ENCODE measurements at places on chromosomes 5 and 9. TPM values are rescaled to one million over a fixed set of nuclear protein-coding genes. Genes with fewer than 3 reads are reported as not detected.

The FAM219A gene
- total RNA-seq = 8.6 TPM

The SOHLH1 gene
- total RNA-seq = not detected

The TLN1 gene
- 445 TPM for total RNA-seq

The IRX1 gene
- total RNA-seq = not detected

The PCDHA10 gene
- under 0.01 TPM for total RNA-seq

The ZNF883 gene
- total RNA-seq = 7.9 TPM

The SLC46A2 gene
- total RNA-seq = not detected

The SLC25A2 gene
- total RNA-seq = 1.0 TPM

The CCDC192 gene
- total RNA-seq = not detected

The UBLCP1 gene
- 20.9 TPM for total RNA-seq

The NOXA1 gene
- total RNA-seq = 0.73 TPM

The LRRTM2 gene
- 2.6 TPM for total RNA-seq

All from smooth muscle cell of trachea (primary cell).